ENCODE measurements at places on chromosomes 5 and 9.

DNA sequence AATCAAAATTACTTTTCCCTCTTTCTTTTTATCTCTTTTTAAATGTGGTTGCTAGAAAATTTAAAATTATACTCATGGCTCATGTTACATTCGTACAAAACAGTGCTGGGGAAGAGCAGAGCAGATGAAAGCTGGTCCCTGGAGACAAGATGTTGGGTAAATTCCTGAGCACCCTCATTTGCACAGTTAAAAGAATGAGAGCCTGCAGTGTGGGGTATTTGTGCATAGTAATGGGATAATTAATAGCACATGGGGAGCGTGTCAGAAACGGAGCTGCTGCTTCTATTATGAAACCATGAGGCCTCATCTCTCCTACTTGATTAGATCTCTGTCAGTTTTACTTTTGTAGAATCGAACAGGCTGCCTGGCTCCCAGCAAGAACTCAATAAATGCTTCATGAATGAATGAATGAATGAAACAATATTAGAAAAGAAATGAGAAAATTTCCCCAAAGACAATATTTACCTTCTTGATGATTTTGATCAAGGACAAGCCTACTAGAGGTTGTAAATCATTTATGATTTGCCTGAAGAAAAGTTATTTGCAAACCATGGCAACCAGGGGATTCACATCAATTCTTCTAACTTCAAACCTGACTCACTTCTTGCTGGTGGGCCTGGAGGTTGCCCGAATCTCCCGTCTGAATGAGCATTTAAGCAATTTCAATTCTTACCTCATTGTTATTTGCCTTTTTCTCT lies 177.2 kb upstream of the TUT7 start:
- DNase-seq: no peak

DNA sequence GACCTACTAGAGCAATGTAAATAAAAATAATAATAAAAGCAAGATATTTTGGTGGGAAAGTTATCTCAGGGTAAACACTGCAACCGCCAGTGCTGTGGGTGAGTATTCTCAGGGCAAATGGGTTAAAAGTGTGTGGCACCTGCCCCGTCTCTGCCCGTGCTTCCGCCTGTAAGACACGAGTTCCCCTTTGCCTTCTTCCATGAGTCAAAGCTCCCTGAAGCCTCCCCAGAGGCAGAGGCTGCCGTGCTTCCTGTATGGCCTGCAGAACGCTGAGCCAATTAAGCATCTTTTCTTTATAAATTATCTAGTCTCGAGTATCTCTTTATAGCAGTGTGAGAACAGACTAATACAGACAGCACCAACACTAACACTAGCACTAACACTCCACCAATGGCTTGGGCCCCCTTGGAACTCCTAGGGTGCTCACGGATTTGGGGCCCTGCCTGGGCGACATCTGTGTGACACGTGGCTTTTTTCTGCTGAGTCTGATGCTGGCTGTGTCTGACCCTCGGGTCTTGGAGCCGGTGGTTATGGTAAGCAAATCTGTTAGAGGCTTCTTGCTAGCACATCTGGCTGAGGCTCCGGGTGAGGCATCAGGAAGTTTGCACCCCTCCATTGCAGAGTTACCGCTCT lies 10.6 kb downstream of the PLEKHG4B start:
- DNase-seq: no peak

- no peak for DNase-seq
Observed at GRCh38 chr5:137937994-137938750, 48.9 kb downstream of the PKD2L2 start.

DNA sequence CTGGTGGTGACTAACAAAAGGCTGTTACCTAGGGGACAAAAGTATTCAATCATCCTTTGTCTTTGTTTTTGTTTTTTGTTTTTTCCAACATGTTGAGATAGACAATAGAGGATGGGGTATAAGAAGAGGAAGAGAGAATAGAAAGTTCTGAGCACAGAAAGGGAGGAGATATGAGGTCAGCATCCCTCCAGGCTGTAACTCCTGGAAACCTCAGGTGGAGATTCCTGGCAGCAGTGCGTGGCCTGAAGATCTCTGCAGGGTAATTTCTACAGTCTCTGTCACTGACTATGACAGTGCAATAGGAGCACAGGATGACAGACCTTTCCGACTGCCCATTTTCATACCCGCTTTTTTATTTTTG lies 112.1 kb downstream of the ADRB2 start:
- no peak for DNase-seq

DNA sequence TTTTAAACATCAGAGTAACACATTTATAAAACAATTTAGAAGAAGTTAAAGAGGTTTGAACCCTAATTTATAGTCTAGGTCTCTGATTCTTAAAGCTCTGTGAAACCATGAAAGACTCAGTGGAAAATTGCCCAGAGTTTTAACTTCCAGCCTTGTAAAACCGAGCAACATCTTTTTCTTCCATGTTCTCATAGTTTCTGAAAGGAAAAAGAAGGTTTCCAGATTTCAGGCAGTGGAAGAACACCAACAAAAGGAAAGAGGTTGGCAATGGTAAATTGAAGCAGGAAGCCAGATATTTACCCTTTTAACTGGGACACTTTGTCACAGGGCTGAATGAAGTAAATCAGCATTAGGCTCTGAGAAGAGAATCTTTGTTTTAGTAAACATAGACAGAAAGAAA lies 1999.3 kb downstream of the MAT2B start:
- DNase-seq: no peak

GRCh38 chr5:53429706-53430105 lies 50.7 kb upstream of the FST start:
- no peak for DNase-seq

- DNase-seq: no peak
Observed at GRCh38 chr5:6581090-6581489, 51.8 kb downstream of the NSUN2 start.

DNA sequence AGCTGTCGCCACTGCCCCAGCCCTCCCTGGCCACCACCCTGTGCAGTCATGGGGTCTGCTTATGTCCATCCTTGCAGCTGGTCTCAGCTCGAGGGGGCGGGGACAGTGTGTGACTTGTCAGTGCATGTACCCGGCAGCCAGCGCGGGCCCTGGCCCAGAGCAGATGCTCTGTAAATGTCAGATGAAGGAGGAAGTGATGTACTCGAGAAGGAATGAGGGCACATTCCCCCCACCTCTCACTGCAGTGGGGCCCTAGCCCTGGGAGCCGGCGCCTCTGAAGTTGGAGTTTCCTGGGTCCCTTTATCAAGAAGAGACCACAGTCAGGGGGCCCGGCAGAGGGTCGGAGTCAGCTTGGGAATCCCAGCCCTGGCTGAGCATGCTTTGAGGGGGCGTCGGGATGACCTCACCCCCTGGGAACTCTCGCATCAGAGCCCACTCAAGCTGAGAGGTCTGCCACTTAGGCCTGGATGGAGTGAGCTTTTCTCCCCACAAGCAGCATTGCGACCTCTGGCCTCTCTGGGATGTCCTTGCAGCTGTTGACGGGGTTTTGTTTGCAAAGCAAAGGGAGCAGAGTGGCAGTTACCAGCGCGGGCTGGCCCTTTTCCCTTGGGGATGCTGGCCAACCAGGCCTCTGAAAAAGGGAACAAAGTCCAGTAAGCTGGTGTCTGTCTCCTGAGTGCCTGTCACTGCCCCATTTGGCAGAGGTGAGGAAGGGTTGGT lies 19.0 kb downstream of the NEURL1B start:
- DNase-seq: no peak

DNA sequence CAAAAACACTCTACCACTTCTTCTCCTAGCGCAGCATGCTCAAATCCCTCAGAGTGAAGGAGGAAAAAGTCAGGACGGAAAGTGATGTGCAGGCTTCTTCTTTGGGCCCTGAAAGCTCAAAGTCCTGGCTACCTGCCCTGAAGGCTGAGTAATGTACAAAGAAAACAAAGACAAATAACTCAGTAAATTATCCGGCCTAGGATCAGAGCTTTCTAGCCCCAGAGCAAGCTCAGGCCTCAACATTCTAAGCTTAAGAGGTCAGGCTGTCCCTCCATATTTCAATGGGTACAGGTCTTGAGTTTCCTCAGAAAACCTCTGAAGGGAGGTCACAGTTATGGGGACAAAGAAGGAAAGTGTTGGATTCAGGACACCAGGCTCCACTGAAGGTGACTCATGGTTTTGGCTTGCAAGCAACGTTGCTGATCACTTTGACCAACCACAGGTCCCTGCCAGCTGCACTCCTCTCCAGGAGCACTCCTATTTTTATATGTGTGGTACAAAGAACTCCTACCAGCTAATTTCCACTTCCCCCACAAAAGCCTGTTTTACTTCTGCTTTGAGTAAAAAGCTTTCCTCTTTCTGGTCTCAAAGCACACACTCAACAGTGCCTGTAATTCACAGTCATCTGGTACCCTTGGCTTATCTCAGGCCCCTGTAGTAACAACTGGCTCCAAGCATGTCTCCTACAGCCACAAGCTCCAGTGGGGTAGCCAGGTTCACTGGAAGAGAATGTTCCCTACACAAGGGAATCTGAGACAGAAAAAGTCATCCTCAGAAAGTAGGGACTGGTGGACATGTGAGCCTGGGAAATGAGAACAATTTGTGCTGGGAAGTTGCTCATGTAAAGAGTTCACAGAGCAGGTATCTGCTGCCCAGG lies 115.7 kb downstream of the UGCG start:
- DNase-seq: no peak

All from stimulated activated CD8-positive, alpha-beta memory T cell treated with anti-CD3 and anti-CD28 coated beads, Interleukin-4, amount 100 ng/mL, for 1 hour (primary cell).